Endothelial cell of umbilical vein (primary cell): ENCODE measurements at places on chromosomes 7 and 10. TPM values are rescaled to one million over a fixed set of nuclear protein-coding genes. Genes with fewer than 3 reads are reported as not detected.

Gene AHCYL2
- polyA plus RNA-seq, result 10.0 and 10.8 TPM in 2 replicates

- no peak overlapping the region for H3K27ac ChIP-seq
- peak; percentile 72 for DNase-seq
- no peak overlapping the region for H3K4me3 ChIP-seq
- H3K4me1 ChIP-seq, result peaks cover 34% of the 10 kb centered on the region
- H3K36me3 ChIP-seq, result no peaks in the 10 kb centered on the region
- H3K27me3 ChIP-seq, result no peaks in the 10 kb centered on the region
Measured at GRCh38 chr10:34433241-34434076, 381.6 kb downstream of the PARD3 start.

GRCh38 chr10:127524908-127525665 lies 24.0 kb upstream of the NPS start:
- no peaks in the 10 kb centered on the region for H3K4me1 ChIP-seq
- no peak overlapping the region for H3K4me3 ChIP-seq
- no peaks in the 10 kb centered on the region for H3K36me3 ChIP-seq
- no peak overlapping the region for H3K27ac ChIP-seq

GRCh38 chr7:44148166-44148565 lies 7.0 kb upstream of the MYL7 start:
- no peaks in the 10 kb centered on the region for H3K36me3 ChIP-seq
- no peak overlapping the region for H3K4me3 ChIP-seq
- no peak overlapping the region for H3K27ac ChIP-seq
- H3K27me3 ChIP-seq, result peaks cover 29% of the 10 kb centered on the region
- DNase-seq, result no peak

DNA sequence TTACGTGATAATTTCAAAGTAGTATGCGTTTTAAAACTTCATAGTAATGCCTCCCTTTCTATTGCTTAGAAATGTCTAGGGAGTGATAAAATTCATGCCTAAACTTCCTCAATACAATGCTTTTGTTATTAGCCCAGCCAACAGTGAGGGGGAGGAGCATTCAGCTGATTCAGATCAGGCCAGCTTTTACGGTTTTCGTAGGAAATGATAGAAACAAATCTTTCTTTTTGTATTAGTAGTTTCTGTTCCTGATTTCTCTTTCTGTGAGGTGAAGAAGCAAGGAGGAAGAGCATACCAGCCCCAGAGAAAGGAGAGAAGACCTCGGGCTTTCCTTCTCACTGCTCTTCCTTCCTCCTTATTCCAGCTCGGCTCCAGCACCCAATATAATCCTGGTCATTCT lies 35.2 kb upstream of the ITPRID1 start:
- no peak overlapping the region for H3K27ac ChIP-seq
- no peaks in the 10 kb centered on the region for H3K36me3 ChIP-seq
- H3K4me1 ChIP-seq, result no peaks in the 10 kb centered on the region
- no peak overlapping the region for H3K4me3 ChIP-seq
- DNase-seq, result no peak
- no peaks in the 10 kb centered on the region for H3K27me3 ChIP-seq

GRCh38 chr7:73967832-73968290 lies 60.1 kb upstream of the ELN start:
- DNase-seq, result no peak

DNA sequence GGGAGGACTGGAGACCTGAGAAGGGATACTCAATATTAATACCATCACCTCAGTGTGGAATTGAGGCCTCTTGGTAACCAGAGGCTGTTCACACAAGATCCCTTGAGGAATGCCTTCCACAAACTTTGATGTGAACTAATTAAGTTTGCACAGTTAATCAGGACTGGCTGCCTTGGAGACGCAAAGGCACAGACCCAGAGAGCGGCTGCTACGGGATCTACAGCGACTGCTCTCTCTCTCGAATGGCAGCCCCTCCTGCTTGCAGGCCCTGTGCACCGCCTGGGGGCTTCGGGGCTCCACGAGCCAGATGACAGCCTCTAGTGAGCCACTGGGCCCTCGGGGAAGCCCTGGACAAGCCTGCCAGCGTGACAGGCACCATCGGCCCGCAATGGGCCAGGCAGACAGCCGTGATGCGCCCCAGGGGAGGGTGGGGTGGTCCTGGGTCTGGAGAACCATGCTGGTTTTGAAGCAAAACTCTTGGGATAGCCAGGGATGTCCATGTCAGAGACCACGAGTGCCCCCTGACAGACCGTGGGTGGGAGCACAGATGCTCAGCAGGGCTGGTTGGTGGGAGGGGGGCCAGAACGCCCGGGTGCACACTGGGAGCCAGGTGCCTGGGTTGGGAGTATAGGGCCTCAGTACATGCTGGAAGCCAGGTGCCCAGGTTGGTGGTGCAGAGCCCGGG lies 195.6 kb downstream of the ELFN1 start:
- H3K27ac ChIP-seq, result no peak overlapping the region
- H3K27me3 ChIP-seq, result no peaks in the 10 kb centered on the region
- no peak overlapping the region for H3K4me3 ChIP-seq
- DNase-seq, result no peak
- no peaks in the 10 kb centered on the region for H3K4me1 ChIP-seq

DNA sequence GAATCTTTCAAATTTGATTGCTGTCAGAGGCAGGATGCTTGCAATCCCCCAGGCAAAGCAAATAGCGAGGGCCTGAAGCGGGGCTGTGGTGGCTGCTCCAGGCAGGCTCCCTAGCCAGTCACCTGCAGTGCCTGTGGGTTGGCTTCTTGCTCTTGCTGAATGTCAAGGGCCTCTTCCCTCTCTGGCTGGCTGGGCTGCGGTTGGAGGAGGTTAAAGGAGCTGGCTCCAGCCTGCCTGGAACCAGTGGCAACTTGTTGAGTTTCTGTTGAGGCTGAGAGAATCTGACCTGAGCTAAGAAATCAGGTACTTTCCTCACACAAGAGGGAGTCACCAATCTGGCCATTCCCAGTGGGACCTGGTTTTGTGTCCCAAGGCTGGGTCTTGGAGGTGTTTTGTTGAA lies 134.7 kb downstream of the TMEM178B start:
- no peaks in the 10 kb centered on the region for H3K36me3 ChIP-seq
- no peak for DNase-seq
- H3K27ac ChIP-seq, result no peak overlapping the region
- H3K4me3 ChIP-seq, result no peak overlapping the region

Gene WEE2
- not detected in 2 replicates for polyA plus RNA-seq

GRCh38 chr7:123184271-123184670 lies 15.5 kb downstream of the SLC13A1 start:
- H3K4me3 ChIP-seq, result no peak overlapping the region
- DNase-seq, result no peak
- no peak overlapping the region for H3K27ac ChIP-seq
- no peaks in the 10 kb centered on the region for H3K4me1 ChIP-seq
- no peaks in the 10 kb centered on the region for H3K27me3 ChIP-seq

GRCh38 chr10:63819753-63820329 lies 298.6 kb downstream of the REEP3 start:
- no peaks in the 10 kb centered on the region for H3K4me1 ChIP-seq
- H3K27ac ChIP-seq, result no peak overlapping the region
- DNase-seq, result peak; percentile 78
- H3K4me3 ChIP-seq, result no peak overlapping the region

Gene HOXA5
- polyA plus RNA-seq, result 18.6 and 22.1 TPM in 2 replicates

- no peak for DNase-seq
- H3K4me3 ChIP-seq, result no peak overlapping the region
- H3K36me3 ChIP-seq, result no peaks in the 10 kb centered on the region
Measured at GRCh38 chr7:147033641-147034040, 917.0 kb downstream of the CNTNAP2 start.

- no peak for DNase-seq
- no peaks in the 10 kb centered on the region for H3K4me1 ChIP-seq
- peaks cover 3% of the 10 kb centered on the region for H3K27me3 ChIP-seq
Measured at GRCh38 chr10:110711382-110711781, 67.2 kb downstream of the RBM20 start.

- DNase-seq, result no peak
- H3K27ac ChIP-seq, result no peak overlapping the region
- no peaks in the 10 kb centered on the region for H3K36me3 ChIP-seq
- H3K4me3 ChIP-seq, result no peak overlapping the region
Measured at GRCh38 chr10:72375173-72375572, 20.5 kb upstream of the DNAJB12 start.

Gene EIF4H
- 334 and 406 TPM in 2 replicates for polyA plus RNA-seq

GRCh38 chr7:111676167-111676566 lies 113.9 kb upstream of the IMMP2L start:
- no peak overlapping the region for H3K27ac ChIP-seq
- H3K4me1 ChIP-seq, result peaks cover 2% of the 10 kb centered on the region
- H3K27me3 ChIP-seq, result peaks cover 2% of the 10 kb centered on the region

- H3K4me3 ChIP-seq, result no peak overlapping the region
- H3K36me3 ChIP-seq, result no peaks in the 10 kb centered on the region
- H3K4me1 ChIP-seq, result no peaks in the 10 kb centered on the region
- H3K27ac ChIP-seq, result no peak overlapping the region
- H3K27me3 ChIP-seq, result peaks cover 18% of the 10 kb centered on the region
Measured at GRCh38 chr10:99357691-99358090, 28.5 kb downstream of the CNNM1 start.

DNA sequence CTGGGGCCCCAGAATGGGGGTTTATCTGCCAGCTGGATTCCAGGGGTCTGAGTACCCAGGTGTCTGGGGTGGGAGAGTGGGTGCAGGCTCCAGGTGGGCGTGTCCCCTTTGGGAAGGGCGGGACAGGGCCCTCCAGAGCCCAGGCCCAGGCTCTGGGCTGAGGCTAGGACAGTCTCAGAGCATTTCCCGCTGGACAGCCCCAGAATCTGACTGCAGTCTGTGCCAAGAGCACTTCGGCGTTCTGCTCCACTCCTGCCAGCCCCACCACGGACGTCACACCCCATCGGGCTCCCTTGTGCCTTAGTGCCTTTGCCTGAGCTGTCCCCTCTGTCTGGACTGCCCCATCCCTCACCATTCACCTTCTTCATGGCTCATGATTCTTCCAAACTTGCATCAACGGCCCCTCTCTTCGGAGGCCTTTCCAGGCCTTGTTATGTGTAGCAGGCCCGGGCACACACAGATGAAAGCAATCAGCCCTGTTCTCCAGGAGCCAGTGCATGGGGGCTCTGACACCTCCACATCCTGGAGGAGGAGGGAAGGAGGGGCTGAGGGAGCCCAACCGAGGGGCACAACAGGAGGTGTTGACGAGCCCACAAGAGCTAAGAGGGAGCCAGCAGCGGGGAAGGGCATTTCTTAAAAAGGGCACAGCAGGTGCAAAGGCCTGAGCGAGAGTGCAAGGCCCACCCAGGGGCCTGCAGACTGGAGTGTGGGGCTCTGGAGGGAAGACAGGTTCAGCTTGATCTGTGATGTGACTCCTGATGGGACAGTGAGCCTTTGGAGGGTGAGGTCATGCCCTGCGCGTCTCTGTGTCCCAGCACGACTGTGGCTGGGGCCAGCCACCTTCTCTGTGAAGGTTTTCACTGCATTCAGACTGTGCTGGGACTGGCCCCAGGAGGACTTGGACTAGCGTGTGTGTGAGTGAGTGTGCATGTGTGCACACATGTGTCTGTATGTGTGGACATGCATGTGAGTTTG lies 41.7 kb downstream of the GTF2IRD1 start:
- H3K27ac ChIP-seq, result no peak overlapping the region
- no peaks in the 10 kb centered on the region for H3K36me3 ChIP-seq
- no peak for DNase-seq
- no peaks in the 10 kb centered on the region for H3K4me1 ChIP-seq
- no peak overlapping the region for H3K4me3 ChIP-seq

DNA sequence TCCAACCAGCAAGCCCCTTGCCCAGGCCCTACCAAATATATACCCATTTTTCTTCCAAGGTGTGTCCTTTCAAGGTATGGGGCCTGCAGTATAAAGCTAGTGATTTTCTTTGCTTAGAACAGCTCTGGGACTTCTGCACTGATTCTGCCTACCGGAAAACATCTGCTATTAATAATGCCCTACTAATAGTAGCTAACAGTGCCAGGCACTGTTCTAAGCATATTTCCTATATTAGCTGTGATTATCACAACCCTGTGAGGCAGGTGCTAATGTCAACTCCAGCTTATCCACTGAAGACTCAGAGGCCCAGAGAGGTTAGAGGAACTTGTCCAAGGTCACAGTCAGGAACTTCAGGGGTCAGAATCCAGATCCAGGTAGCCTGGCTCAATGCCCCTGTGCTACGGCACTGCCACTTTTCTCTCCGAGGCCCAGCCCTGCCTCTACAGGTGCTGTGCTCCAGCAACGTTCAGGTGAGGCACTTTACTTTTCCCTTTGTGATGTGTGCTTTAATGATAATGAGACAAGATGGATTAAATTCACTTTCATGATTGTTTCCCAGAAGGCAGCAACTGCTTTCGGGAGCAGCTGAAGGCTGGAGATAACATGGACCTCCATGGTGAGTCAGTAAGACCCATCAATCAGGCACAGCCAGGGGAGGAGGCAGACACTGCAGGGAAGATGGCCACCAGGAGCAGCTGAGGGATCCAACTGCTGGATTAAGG lies 26.7 kb downstream of the TAS2R41 start:
- no peak overlapping the region for H3K27ac ChIP-seq
- no peaks in the 10 kb centered on the region for H3K27me3 ChIP-seq
- H3K4me1 ChIP-seq, result peaks cover 24% of the 10 kb centered on the region
- DNase-seq, result no peak

GRCh38 chr10:76026176-76026771 lies 594.9 kb downstream of the LRMDA start:
- no peaks in the 10 kb centered on the region for H3K27me3 ChIP-seq
- H3K4me3 ChIP-seq, result no peak overlapping the region
- no peak overlapping the region for H3K27ac ChIP-seq

GRCh38 chr10:124324856-124325632 lies 93.7 kb downstream of the OAT start:
- H3K27me3 ChIP-seq, result no peaks in the 10 kb centered on the region
- H3K4me1 ChIP-seq, result no peaks in the 10 kb centered on the region
- no peaks in the 10 kb centered on the region for H3K36me3 ChIP-seq

Gene SCART1
- polyA plus RNA-seq, result 0.84 and 0.90 TPM in 2 replicates

DNA sequence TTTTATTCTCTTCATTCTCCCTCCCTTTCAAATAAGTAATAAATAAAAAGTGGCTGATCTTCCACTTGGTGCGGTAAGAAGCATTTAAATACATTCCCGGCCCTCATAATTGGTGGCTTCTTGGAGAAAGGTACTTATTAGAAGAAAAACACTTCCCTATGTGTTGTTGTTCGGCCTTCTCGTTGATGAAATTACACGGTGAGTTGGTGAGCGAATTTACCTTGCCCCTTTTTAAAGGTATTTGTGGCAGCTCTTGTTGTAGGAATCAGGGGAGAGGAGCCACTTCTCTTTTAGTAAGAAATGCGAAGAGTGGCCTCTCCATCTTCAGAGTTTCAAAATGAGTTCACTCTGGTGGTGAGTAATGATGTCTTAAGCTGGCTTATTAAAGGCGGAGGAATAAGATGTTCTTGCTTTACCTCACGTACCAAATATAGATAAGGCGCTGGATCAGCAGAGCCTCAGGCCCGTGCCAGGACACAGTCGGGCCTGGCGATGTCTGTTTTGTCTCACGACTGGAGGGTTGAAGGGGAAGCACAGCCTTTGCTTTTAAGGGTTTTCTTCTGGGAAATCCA lies 135.9 kb downstream of the CUX1 start:
- no peaks in the 10 kb centered on the region for H3K36me3 ChIP-seq
- H3K27ac ChIP-seq, result peak overlapping the region; percentile 88
- no peak overlapping the region for H3K4me3 ChIP-seq
- DNase-seq, result no peak
- H3K27me3 ChIP-seq, result no peaks in the 10 kb centered on the region
